Central memory CD8-positive, alpha-beta T cell (primary cell): ENCODE measurements at places on chromosomes 7 and 10.

DNA sequence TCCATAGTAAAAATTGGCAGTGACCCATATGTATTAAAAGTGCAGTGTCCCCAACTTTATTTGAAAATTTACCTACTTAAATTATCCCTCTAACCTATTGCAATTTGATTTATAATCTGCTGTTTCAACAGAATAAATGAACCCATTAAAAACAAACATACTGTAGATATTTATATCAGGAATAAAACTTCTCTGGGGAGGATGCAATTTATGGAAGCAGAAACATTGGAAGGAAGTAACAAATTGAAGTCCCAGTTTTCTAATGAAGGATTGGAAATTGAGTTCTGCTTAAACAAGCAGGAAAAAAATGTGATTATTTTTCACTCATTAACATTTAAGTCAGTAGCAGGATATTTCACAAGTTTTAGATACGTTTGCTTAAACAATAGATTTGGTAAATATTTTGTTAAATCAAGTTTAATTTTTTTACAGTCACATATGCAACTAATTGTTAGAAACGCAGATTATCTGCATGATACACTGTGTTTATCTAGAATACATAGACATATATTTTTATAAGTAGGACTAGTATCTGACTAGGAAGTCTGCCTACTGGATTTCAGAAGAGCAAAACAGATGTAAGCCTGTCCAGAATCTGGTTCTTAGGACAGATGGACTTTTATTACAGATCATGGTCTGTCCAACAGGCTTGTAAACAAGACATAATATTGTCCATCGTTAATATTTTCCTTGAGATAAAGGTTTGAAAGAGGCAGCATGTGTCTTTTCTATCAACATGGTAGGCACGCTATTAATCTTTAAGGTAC lies 5.3 kb downstream of the AGMO start:
- DNase-seq: no peak

DNA sequence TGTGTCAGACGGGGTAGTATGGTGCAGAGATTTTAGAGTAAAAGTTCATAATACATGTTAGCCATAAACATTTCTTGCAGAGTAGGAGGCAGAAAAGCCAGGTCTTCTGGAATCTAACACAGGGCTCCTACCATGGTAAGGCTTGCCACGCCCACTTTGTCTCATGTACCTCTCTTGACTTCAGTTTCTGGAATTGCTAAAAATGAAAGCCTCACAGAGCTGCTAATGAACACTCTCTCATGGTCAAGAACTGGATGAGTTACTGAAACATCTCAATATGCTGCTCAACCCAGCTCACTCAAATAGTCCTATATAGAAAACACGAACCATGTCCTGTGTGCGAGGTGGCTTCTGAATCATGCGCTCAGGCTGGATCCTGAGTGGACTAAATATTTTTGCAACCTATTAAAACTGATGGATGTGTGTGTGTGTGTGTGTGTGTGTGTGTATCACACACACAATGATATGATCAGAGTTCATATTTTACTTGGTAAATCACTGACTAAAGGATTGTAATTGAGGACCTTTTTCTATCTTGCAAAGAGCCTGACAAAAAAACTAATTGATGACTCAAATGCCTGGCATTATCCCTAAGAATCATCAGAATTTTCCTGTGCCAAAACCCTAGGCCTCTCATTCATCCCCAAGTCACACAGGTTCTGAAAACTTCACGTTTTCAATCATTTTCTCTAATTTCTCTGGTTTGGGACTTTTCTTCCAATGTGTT lies 1306.6 kb downstream of the XPNPEP1 start:
- no peak for DNase-seq

GRCh38 chr10:26579256-26580063 lies 118.0 kb upstream of the PDSS1 start:
- DNase-seq: no peak

DNA sequence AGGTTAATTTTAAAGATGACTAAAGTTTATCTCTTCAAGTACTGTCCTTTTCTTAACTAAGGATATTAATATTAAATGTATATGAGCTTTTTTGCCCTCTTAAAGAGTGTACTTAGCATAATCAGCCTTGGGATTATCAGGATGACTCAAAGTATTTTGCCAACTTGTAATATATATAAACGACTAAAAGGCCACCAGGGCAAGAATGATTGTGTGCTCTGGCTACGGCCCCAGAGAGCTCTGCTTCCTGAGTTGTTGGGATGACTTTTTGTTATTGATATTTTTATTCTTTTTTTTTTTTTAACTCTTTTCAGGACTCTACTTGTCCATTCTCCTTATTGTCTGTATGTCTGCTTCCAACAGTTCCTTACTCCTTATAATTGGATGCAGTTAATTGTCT lies 14.8 kb upstream of the CHRM2 start:
- no peak for DNase-seq

DNA sequence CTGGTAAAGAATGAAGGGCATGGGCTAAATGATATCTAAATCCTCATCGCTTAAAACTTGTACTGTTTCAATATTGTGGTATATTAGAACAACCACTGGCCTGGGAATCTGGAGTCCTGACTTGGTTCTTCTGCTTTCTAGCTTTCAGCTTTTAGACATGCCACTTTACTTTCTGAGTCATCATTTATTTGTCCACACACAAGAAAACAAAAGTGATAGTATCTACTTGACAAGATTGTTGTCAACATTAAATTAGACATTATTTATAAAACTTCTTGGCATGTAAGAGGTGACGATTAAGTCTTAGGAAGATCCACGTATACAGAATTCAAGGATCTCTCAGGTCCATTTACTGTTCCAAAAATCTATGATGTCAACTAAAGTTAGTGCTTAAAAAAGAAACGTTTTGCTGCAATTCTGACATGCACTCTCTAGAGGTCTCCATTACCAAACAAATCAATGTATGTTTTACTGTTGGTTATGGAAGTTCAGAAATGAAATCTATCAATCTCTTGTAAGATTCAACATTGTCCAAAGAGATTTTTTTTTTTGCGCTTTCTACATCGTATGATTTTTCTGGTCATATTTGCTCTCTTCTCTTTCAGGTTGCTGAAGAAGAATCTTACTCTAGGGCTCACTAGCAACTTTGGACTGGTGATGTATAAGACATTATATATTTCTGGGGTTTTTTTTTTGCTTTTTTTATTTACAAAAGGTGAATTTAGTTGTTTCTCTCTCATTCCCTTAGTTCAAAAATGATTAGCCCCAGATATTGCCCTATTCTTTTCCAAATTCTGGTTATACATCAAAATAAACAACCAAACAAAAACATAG lies 53.6 kb upstream of the DYNC1I1 start:
- DNase-seq: no peak

GRCh38 chr7:80646083-80646865 lies 7.8 kb downstream of the CD36 start:
- no peak for DNase-seq

GRCh38 chr7:98771519-98771918 lies 98.3 kb downstream of the TMEM130 start:
- DNase-seq: no peak

DNA sequence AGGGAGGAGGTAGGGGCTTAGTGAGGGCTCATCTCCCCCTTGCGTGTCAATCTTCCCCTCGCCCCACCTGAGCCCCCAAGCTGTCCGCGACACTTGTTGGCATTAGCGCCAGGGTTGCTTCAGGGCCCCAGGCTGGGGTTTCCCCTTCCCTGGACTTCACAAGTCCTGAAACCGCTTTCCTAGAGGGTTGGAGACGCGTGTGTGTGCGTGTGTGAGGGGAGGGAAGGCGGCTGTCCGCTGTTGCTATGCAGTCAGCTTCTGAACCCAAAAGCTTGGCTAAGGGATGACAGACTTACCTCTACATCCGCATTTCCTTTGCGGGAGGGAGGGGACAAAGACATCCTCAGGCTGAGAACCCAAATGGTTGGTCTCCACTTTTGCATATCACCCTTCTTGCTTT lies 803 bp downstream of the GOLGA7B start:
- DNase-seq: no peak

DNA sequence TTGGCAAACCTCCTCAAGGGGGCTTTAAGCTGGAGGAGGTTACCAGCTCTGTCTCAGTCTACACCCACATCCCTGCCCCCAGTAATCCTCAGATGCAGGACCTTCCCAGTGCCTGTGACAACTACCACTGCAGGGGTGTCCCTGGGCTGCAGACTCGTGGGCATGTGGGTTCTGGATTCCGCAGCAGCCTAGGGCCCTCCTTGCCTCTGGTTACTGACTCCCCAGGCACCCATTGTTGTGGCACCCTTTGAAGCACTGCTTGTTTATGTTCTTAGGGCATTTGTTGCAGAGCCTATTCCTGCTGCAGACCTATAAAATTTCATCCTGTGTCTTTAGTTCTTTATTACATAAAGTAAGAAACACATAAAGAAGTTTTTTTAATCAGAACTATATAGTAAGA lies 51.1 kb upstream of the GJD4 start:
- no peak for DNase-seq

DNA sequence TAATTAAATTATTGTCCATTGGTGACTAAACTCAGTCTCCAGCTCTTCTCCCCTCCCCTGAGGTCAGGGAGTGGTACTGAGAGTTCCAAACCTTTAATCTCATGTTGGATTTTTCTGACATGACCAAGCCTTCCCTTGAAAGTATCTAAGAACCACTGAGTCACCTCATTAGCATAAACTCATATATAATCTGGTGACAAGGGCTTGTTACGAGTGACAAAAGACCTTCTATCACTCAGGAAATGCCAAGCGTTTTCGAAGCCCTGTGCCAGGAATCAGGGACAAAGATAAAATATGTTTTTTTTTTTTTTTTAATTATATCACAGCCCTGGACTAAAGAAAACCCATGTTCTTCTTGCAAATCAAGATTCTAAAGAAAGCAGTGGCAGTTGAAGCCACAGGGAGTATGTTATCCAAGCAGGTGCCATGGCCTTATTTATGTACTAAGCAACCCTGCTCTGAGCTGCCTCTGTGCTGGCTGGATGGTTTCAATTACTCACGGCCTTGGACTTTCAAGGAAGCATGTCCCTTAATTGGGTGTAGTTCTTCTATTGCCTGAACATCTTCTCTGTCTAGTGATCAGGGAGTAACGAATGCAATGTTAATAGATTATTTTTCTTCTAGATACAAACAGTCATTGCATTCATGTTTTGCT lies 169.0 kb upstream of the PRKCQ start:
- DNase-seq: no peak

DNA sequence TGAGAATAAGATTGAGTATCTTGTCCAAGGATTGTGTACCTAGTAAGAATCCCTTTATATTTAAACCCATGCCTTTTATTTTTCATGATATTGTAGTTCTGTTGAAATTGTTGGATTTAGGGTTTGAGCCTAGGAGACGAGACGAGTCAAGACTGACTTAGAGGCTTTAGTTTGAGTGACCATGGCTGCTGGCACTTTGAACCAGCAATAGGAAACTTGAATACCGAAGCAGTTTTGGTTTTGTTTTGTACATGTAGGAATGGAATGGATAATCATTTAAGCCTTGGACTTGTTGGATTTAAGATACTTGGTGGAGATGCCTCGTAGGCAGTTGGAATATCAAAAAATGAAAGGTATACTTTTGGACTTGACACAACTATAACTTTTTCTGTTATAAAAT lies 229.0 kb downstream of the BICC1 start:
- DNase-seq: no peak

DNA sequence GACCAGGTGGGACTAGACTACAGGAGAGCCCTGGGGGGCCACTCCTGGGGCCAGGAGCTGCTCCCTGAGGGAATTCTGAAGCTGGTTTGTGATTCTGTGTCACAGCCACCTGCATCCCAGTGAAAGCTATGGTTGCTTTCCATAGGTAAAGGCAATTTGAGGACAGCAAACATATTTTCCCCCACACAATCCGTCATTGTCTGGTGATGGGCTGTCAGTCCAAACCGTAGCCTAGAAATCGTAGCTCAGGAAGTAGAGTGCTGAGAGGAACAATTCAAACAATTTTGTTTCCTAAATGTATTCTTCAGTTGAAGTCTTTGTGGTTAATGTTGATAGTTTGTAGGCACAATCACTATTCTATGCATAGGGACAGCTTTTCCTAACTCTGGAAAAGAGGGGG lies 106.0 kb upstream of the INSYN2A start:
- DNase-seq: no peak

DNA sequence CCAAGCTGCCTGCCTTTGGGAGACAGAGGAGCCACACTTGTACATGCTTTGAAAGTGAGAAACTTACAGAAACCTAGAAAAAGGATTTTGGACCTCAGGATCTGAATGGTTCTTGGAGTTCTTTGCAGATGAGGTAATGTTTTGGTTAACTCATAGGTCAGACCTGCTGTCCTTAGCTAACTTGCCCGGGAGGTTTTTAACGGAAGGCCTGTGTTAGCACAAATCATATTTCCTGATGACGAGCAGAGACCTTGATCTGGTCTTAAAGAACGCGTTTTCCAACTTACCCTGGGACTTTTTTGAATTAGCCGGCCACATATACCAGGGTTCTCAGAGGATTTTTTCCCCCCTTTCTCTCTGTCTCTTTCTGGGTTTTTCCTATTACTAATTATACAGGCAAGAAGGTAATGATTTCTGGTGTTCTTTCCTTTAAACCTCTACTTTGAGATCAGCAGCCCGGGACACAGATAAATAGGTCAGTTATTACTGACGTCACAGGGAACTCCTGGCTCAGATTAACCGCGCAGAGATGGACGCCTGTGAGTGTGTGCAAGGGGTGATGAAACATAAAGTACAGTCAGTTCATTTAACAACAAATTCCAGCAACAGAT lies 101.7 kb upstream of the KLF6 start:
- no peak for DNase-seq
